ENCODE measurements at places on chromosomes 16 and 17.

- DNase-seq, result no peak
These were observed 26.1 kb downstream of the GAS7 start for GRCh38 chr17:10172241-10172741.

GRCh38 chr17:31269036-31269577 lies 27.9 kb downstream of the OMG start:
- no peak for DNase-seq

- DNase-seq, result no peak
These were observed 11.8 kb downstream of the DNAJA2 start for GRCh38 chr16:46961373-46962353.

DNA sequence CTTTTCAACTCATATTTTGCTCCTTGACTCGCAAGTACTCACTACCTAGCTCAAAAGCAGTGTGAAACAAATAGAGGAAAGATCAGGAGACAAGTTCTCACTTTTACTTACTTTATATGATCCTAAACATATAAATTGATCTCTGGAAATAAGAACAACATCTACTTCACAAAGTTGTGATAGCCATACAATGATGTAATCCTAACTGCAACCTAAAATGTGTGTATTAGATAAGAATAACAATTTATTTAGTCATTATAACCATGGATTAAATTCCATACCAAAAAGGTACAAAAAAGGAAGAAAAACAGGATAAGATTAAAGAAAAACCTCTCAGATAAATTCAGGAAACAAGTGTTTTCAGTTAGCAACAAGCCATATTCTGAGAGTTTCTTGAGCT lies 103.4 kb downstream of the CDC27 start:
- DNase-seq, result no peak

DNA sequence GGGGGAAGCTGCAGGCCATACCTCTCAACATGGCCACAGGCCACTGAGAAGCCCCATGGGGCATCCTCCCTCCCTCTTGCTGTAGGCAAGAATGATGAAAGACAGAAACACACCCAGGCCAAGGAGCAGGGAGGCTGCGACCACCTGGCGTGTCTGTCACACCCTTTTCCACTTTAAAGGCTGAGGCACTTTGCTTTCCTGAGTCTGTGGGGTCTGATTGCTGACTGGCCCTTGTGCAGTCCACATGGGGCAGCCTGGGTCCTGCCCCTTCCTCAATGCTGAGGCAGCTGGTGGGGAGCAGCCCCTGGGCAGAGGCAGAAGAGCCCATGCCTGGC lies 8.7 kb downstream of the TMEM204 start:
- no peak for DNase-seq

Data from DND-41 (cell line).